ENCODE measurements at places on chromosomes 3 and 15.
A peak's percentile ranks its signal among the peaks of the same experiment; 100 is the strongest.

- no peak for DNase-seq
These were observed 13.4 kb downstream of the LRIG1 start for GRCh38 chr3:66487465-66487864.

- no peak for DNase-seq
These were observed 14.6 kb upstream of the RPS17 start for GRCh38 chr15:82554849-82555248.

- DNase-seq, result no peak
These were observed 231.5 kb upstream of the FEZF2 start for GRCh38 chr3:62604751-62605351.

GRCh38 chr3:66478960-66479359 is 21.9 kb downstream of the LRIG1 start:
- no peak for DNase-seq

DNA sequence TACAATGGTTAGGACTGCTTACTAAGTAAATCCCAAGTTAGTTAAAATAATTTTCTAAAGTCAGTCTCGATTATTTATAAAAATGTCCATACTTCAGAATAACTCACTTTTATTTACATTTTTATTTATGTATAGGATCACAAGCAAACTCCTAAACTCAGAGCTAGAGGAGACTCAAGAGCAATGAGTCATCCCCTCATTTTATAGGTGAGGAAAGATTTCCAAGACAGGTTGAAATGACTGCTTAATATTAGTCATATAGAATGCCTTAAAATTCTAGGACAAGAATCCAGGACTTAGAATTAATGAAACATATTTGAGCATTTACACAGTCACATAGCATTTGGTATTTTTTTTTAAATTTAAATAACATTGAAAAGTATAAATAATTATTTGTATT is 983.8 kb downstream of the SI start:
- no peak for DNase-seq

DNA sequence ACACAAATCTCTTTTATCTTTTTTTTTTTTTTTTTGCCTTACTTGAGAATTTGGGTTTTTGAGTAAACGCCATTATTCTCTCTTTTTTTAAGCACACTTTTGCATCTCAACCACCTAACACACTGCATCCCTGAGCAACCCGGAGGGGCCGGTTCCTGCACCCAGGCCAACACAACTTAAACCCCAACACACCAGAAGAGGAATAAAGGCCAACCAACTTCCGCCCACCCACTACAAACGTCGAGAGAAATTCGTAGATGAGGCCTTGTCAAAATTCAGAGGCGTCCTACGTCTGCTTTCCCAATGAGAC is 389 bp upstream of the CCNB2 start:
- DNase-seq, result no peak

GRCh38 chr3:145022447-145022846 is 1050.8 kb downstream of the DIPK2A start:
- DNase-seq, result no peak

DNA sequence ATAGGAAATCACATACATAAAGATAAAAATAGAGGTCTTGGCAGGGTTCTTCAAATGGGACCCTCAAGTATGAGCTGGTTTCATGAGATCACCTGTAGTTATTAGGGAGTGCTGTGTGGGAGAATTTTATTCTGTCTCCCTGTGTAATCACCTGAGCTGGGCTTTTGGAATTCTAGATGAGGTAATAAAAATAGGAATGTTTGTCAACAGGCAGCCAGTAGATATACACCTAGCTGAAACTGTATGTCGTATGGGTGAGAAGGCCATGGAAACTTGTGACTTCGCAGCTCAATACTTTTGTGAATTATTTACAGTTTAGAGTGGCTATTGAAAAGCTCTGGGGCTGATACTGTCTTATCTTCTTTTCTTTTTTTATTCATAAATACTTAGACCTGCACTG is 40.5 kb upstream of the PLCL2 start:
- no peak for DNase-seq

DNA sequence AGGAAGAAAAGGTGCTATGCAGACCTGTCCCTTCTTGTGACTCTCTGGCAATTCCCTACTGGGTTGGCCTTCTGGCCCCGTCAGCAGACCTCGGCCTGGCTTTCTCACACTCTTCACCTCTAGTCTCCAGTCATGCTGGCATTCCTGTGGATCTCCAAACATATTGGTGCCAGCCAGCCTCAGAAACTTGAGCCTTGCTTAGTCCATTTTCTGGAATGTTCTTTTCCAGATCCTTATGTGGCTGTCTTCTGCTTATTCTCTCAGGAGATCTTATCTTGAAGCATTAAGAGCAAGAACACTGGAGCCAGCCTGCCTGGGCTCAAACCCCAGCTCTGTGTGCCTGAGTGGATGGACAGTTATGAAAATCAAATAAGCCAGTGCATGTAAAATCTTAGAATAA is 88.2 kb upstream of the NTRK3 start:
- no peak for DNase-seq

DNA sequence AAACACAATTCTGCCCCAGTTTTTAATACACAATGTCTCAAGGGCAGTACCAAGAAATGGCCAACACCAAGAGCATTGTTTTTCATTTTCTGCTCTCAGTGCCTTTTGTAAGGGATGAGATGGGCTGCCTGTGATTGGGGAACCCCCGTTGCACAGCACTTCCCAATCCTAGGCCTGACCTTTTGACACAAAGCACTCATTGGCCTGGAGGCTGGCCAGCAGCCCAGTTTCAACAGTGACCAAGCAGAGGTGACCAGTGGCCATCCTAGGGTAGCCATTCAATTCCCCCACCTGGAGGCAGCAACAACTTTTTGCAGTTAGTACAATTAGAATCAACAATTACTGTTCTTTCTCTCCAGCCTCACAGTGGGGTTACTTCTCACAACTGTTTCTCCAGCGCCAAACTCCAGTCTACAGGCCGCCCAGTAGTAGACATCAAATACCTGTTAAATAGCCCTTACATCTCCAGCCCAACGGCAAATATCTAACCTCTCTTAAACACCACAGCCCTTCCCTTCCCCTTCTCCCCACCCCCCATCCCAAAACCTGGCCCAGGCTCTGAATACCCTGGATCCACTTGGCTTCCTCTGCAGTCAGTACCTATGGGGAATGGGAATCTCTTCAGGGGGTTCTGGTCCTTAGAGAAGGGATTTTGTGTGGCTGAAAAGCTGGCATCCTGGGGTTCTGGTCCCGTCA is 8.9 kb upstream of the LRRC2 start:
- DNase-seq, result no peak

DNA sequence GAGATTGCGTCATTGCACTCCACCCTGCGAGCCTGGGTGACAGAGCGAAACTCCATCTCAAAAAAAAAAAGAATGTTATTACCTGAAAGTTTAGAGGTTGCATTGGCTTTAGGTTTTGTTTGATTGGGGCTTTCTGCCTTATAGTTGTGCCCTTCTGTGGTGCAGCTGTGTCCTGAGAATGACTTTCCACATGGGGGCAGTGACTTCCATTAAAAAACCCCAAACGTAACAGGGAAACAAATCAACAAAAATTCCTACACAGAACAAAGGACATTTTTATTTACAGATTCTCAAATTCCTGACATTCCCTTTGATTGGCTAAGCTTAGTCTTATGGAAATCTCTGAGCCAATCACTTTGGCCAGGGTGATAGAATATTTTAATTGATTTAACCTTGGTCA is 154.1 kb upstream of the GPR149 start:
- no peak for DNase-seq

- DNase-seq, result no peak
These were observed 98.1 kb upstream of the STRIT1 start for GRCh38 chr3:155391551-155391958.

GRCh38 chr3:195139091-195139875 is 131.7 kb downstream of the XXYLT1 start:
- DNase-seq, result no peak

DNA sequence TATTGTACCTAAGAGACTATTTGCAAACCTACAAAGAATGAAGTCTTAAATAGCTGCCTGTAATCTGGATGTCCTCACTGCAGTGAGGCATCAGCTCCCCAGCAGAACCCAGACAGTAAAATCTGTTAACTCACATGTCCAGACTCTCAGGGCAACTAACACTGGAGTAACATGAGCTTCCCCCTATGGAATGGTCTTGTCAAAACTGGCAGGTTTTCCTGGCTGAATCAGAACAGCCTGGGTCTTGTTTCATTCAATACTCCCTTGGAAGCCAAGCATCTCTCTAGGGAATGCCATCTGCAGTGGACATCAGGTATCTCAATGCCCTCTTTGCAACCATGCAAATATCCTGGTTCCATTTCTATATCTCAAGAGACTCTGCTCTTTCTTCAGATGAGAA is 24.4 kb downstream of the PTPN9 start:
- no peak for DNase-seq

DNA sequence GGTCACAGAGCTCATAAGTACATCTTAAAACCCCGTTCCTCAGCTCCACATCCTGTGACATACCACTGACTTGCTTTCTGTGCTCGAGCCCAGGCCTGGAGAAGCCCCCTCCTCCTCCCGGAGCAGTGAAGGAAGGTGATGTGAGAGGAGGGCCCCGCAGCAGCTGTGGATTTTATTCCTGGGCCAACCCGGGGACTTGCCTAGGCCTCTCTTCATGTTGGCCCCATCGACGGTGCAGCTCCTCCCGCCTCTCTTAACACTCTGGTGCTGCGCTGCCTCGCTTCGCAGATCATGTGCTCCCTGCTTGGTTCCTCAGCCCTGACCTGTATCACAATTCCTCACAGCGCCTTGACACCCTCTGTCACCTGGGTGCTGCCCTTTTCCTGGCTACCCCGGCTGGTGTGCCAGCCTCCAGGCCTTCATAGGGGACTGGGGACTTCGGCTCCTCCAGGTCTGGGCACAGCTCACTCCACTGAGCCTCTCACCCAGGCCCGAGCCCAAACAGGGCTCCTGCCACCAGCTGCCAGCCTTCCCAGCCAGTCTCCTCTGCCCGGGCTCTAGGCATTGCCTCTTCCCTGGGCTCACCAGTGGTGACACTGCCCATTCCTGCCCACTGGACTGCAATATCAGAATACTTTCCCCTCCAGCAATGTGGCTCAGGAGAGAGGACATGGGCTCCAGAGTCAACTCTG is 21.5 kb downstream of the MAGEF1 start:
- DNase-seq, result no peak

DNA sequence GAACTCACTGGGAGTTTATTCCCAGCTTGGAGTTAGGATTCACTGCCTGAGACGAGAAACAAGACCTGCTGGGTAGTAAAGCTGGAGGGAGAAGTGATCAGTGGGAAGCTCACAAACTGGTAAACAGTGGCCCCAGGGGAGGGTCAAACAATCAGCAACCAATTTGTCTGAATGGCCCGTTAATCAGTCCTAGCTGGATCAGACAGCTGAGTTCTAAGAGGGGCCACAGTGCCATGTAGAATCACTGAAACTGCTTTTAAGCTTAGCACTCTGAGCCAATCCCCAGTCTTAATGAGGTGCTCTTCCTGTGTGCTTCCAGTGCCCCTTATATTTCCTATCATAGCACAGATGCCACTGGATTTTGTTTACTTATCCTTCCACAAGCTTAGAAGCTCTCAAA is 591.7 kb downstream of the RSL24D1 start:
- DNase-seq, result peak; percentile 74
